ENCODE measurements at places on chromosomes 4 and X.

GRCh38 chr4:78095081-78095480 lies 38.0 kb downstream of the FRAS1 start:
- no peak for DNase-seq

DNA sequence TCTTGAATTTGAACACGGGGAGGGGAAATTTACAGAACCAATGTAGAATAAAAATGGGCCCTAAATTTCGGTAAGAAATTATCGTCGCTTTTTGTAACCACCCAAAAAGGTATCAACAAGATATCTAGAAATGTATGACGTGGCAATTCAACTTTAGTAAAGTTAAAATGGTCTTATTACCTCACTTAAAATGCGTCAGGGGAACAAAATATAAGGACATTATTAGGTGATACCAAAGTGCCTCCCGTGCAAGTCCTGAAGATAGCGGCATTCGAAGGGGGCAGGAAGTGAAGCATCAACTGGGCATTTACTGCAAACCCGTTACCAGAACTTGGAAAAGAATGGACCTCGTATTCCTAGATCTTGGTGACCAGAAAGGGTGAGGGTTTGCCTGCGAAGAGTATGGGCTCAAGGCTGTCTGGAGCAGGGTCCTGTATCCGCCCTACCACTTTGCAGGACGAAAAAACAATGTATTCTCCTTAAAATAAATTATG lies 980 bp downstream of the AP1S2 start:
- DNase-seq: no peak

DNA sequence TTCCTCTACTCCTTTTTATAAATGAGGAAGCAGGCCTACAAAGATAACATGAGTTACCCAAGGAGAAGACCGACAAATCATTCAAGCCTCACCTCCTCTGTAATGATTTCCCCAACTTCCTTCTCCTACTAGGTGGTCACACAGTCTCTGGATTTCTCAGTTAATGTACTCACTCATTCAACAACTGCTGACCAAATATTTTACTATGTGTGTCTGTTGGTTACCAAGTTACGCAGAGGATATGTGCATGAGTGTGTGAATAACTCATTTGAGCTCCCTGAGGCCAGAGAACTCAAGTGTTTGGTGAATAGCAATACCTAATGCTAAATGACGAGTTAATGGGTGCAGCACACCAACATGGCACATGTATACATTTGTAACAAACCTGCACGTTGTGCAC lies 10.4 kb downstream of the CASK start:
- no peak for DNase-seq

GRCh38 chr4:8403976-8404375 lies 36.5 kb downstream of the ACOX3 start:
- DNase-seq: no peak

- DNase-seq: no peak
Observed at GRCh38 chrX:14851526-14851925, 21.3 kb downstream of the FANCB start.

- DNase-seq: no peak
Observed at GRCh38 chrX:139692506-139692849, 15.5 kb downstream of the MCF2 start.

DNA sequence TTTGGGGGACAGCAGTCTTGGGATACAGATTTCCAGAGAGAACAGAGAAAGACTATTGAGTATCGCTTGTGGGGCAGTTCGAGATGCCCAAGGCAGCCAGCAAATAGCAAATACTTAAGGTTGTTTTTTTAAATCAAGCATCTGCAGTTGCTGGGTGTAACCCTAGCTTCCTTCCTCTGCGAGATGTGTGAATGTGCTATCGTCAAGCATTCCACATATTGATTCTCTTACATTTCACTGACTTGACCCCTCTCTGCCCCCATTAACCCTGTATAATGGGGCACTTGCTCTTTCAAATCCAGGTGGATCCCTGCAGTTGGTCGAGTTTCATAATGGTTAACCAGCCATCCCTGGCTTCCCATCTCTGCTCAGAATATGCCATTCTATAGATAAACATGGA lies 23.5 kb downstream of the KCNE5 start:
- no peak for DNase-seq

DNA sequence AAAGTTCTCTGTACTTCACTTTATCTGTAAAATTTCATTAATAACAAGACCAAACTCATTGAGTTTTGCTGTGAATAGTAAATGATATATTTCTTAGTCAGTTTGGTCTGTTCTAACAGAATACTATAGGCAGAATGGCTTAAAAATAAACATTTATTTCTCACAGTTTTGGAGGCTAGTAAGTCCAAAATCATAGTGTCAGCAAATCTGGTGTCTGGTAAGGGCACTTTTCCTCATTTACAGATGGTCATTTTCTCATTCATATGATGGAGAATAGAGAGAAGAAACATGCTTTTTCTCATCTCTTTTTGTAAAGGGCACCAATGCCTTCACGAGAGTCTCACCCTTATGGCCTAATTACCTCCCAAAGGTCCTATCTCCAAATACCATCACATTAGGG lies 415.1 kb downstream of the FAM133A start:
- no peak for DNase-seq

Measured in stimulated activated CD8-positive, alpha-beta memory T cell treated with anti-CD3 and anti-CD28 coated beads, Interleukin-4, amount 100 ng/mL, for 48 hours (primary cell).